ENCODE measurements at places on chromosomes 7 and 10.

- no peak for DNase-seq
These were observed 386 bp upstream of the AS3MT start for GRCh38 chr10:102868911-102869257.

- DNase-seq = no peak
These were observed 15.4 kb upstream of the EIF5AL1 start for GRCh38 chr10:79496896-79497295.

DNA sequence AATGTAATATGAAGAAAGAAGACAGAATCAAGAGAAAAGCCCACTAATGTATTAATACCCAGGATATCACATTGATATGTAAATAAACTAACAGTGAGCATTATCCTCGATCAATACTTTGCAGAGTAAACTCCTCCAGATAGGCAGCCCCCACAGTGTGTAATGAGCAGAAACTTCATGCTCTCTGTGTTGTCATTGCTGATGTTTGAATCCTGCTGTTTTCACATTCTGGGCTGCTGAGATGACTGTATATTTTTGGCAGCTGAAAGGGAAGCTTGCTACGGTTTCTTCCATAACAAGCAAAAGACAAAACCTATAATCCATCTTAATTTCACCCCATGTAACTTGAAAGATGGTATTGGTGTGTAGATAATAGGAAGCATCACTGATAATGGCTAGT is 15.3 kb upstream of the THSD7A start:
- DNase-seq = no peak

DNA sequence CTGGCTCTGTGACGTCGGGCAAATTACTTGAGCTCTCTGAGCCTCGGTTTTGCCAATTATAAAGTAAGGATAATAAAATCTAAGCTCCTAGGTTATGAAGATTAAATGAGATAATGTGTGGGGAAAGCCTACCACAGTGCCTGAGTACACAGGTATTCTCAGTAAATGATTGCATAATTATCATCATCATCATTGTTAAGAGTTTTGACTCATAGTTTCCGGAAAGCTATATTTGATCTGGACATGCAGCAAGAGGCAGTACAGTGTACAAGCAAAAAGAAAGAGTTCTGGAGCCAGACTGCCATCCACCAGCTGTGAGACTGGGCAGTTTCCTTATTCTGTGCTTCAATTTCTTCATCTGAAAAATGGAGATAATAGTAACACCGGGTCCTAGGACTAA is 155.6 kb upstream of the YAE1 start:
- DNase-seq = no peak

GRCh38 chr7:82594665-82595064 is 151.1 kb upstream of the CACNA2D1 start:
- DNase-seq = no peak

- DNase-seq = no peak
These were observed 8.8 kb downstream of the ACSL5 start for GRCh38 chr10:112382515-112383235.
